Tibial nerve (tissue), 4 donors: ENCODE measurements at places on chromosomes 12 and 14. TPM values are rescaled to one million over a fixed set of nuclear protein-coding genes. Genes with fewer than 3 reads are reported as not detected.

DNA sequence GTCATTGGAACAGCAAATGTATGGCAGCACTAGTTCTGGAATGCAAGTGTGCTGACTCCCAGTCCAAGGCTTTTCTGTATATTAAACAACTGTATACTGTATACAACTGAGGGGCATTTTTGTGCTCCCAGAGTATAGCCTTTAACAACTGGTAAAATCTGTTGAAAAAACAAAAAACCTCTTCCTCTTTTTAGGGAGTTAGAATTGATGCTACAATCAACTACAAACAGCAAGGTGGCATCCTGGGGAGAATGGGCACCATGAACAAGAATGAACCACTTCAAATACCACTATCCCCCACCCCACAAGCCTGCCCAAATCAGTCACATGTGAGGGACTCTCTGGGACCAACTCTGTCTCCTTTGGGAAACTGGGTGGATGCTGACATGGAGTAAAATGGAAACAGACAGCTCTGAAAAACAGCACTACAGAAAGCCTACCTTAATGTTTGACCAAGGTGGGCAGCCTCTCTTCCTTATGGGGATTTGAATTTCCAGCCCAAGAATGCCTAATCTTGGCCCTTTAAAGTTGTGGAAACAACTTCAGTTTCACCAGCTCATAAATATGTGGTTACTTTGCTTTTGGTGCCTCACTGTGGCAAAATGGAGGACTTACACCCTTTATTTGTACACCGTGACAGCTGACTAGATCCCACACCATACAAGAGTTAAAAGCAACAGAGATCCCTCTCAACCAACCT is 7.5 kb downstream of the VTI1B start:
- H3K4me1 ChIP-seq: peaks cover 5% of the 10 kb centered on the region
- no peaks in the 10 kb centered on the region for H3K27me3 ChIP-seq
- H3K4me3 ChIP-seq: no peak overlapping the region
- peaks cover 5% of the 10 kb centered on the region for H3K36me3 ChIP-seq
- DNase-seq: peak; percentile 29

- no peak for DNase-seq
- H3K27me3 ChIP-seq: no peaks in the 10 kb centered on the region
- H3K4me1 ChIP-seq: no peaks in the 10 kb centered on the region
- H3K4me3 ChIP-seq: no peak overlapping the region
- no peaks in the 10 kb centered on the region for H3K36me3 ChIP-seq
- no peak overlapping the region for H3K27ac ChIP-seq
Measured at GRCh38 chr12:62371661-62372060, 95.0 kb upstream of the MON2 start.

The MYBPC1 gene
- total RNA-seq: 1.5 TPM

DNA sequence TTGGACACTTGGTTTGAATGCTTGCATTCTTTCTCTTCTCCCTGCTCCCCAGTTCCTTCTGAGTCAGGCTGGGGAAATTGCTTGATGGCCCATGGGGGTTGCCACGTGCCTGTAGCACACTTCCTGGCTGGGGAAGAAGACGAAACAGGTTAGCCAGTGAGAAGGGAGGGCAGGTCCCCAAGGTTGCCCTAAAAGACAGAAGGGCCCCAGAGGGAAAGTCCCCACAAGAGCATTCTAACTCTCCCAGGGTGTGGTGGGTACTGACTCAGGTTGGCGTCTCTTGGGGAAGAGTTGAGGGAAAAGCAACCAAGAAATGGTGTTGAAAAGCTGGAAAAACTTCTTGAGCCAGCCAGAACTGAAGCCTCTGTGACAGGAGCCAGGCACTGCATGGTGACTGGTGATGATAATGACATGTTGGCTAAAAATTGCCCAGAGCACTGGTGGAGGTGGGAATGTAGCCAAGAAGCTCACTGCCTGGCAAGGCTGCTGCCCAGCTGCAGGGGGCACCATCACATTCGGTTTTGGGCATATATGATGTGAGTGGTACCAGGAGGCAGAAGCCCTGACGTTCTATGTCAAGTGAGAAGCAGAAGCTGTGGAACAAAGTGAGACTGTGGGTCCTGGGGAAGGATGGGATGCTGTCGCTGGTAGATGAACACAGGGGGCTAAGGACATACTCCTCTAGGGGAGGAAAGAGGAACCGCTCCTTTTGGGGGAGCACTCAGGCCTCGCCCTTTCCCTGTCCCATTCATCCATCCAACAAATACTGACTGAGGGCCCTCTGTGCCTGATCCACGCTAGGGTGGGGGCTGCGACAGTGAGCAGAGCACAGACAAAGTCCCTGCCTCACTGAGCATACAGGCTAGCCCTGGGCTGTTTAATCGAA is 8.1 kb upstream of the RABGGTA start:
- H3K4me3 ChIP-seq: no peak overlapping the region
- no peaks in the 10 kb centered on the region for H3K27me3 ChIP-seq
- H3K27ac ChIP-seq: no peak overlapping the region
- peaks cover 39% of the 10 kb centered on the region for H3K4me1 ChIP-seq

GRCh38 chr12:70885956-70886355 is 34.6 kb downstream of the PTPRR start:
- no peaks in the 10 kb centered on the region for H3K27me3 ChIP-seq
- no peaks in the 10 kb centered on the region for H3K4me1 ChIP-seq
- H3K4me3 ChIP-seq: no peak overlapping the region
- no peak for DNase-seq

GRCh38 chr14:100779691-100780080 is 46.2 kb upstream of the MEG3 start:
- no peak for DNase-seq
- H3K4me3 ChIP-seq: no peak overlapping the region
- H3K36me3 ChIP-seq: no peaks in the 10 kb centered on the region

DNA sequence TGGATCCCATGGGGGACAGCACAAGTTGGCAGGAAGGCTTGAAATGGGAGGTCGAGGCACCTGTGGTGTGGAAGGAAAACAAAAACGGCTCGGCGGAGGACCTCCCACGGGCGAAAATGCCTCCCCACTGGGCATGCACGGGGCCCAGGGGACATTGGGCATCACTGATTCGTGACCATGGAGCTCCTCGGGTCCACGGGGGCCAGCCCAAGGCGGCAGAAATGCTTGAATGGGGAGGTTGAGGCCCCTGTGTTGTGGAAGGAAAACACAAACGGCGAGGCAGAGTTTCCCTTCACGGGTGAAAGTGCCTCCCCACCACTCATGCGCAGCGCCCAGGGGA is 376.0 kb downstream of the ALG10 start:
- H3K4me1 ChIP-seq: no peaks in the 10 kb centered on the region
- H3K36me3 ChIP-seq: no peaks in the 10 kb centered on the region
- H3K4me3 ChIP-seq: no peak overlapping the region
- H3K27me3 ChIP-seq: no peaks in the 10 kb centered on the region
- no peak overlapping the region for H3K27ac ChIP-seq
- peak; percentile 1 for DNase-seq

GRCh38 chr12:71036526-71036925 is 116.0 kb upstream of the PTPRR start:
- no peak for DNase-seq
- H3K36me3 ChIP-seq: no peaks in the 10 kb centered on the region
- H3K27ac ChIP-seq: no peak overlapping the region
- H3K4me1 ChIP-seq: no peaks in the 10 kb centered on the region
- no peak overlapping the region for H3K4me3 ChIP-seq

GRCh38 chr12:92556141-92556540 is 146.6 kb upstream of the PLEKHG7 start:
- peaks cover 8% of the 10 kb centered on the region for H3K4me1 ChIP-seq
- no peaks in the 10 kb centered on the region for H3K36me3 ChIP-seq
- no peaks in the 10 kb centered on the region for H3K27me3 ChIP-seq

The PGF gene
- 22.6 TPM for total RNA-seq

DNA sequence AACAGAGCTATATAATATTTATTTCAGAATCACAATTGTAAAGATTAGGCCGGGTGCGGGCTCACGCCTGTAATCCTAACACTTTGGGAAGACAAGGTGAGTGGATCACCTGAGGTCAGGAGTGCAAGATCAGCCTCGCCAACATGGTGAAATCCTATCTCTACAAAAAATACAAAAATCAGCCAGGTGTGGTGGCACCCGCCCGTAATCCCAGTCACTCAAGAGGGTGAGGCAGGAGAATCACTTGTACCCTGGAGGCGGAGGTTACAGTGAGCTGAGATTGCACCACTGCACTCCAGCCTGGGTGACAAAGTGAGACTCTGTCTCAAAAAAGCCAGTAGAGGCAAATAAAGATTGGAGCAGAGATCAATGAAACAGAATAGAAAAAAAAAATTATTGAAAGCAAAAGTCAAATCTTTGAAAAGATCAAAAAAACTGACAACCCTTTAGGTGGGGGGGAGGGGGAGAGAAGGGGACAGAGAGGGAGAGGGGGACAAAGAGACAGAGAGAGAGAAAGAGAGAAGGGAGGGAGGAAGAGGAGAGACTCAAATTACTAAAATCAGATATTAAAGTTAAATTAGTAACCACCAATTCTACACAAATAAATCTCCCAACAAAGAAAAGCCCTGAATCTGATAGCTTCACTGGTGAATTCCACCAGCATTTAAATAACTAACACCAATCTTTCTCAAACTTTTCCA is 52.4 kb upstream of the AP4S1 start:
- peaks cover 16% of the 10 kb centered on the region for H3K4me1 ChIP-seq
- H3K27me3 ChIP-seq: no peaks in the 10 kb centered on the region
- no peaks in the 10 kb centered on the region for H3K36me3 ChIP-seq
- H3K4me3 ChIP-seq: no peak overlapping the region
- DNase-seq: no peak

- H3K27me3 ChIP-seq: no peaks in the 10 kb centered on the region
- no peak for DNase-seq
- no peaks in the 10 kb centered on the region for H3K4me1 ChIP-seq
- no peak overlapping the region for H3K27ac ChIP-seq
- no peaks in the 10 kb centered on the region for H3K36me3 ChIP-seq
- H3K4me3 ChIP-seq: no peak overlapping the region
Measured at GRCh38 chr12:102509123-102509626, 28.8 kb upstream of the IGF1 start.
